ENCODE measurements at places on chromosomes 3 and 15.

DNA sequence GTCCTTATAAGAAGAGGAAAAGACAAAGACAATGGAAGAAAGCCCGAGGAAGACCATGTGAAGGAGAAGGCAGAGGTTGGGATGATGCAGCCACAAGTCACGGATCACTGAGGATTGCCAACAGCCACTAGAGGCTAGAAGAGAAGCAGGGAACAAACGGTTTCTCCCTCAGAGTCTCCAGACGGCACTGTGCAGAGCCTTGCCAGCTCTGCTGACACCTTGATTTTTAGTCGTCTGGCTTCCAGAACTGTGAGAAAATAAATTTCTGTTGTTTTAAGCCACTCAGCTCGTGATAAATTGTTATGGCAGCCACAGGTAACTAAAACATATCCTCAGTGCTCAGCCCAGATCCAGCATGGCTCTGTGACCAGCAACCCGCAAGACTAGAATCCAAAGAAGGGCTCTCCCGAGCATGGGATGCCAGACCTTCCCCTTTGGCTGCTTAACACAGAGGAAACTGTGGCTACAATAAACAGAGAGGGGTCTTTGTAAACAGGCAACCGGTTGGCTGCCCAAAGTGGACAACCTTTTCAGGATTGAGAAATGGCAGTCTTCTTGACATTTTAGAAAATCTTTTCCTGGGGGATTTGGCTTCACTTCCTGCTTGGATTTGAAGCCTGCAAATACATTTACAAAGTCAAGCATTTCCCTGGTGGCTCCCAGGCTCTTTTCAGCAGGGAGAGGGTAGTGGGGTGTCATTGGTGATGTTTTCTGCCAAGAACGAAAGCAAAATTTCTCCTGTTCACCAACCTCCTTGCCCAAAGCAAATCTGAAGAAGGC lies 88.7 kb upstream of the ADPGK start:
- no peak for DNase-seq

- DNase-seq: no peak
Measured at GRCh38 chr15:41866263-41866703, 27.6 kb downstream of the SPTBN5 start.

DNA sequence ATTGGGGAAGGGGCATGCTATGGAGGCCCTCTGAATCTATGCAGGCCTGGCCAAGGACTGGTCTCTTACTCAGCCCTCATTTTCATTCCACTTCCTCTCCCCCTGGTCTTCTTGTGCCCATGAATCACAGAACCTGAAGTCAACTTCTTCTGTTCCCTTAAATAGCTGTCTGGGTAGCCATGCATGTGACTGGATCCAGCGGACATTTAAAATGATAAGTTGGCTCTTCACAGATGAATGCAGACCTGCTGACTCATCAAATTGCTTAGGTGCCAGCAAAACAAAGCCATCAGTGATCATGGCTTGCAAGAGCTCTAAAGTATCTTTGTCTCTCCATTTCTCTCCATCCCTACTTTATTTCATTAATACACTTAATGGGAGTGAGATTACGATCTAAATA lies 90.1 kb upstream of the CADPS start:
- DNase-seq: no peak

DNA sequence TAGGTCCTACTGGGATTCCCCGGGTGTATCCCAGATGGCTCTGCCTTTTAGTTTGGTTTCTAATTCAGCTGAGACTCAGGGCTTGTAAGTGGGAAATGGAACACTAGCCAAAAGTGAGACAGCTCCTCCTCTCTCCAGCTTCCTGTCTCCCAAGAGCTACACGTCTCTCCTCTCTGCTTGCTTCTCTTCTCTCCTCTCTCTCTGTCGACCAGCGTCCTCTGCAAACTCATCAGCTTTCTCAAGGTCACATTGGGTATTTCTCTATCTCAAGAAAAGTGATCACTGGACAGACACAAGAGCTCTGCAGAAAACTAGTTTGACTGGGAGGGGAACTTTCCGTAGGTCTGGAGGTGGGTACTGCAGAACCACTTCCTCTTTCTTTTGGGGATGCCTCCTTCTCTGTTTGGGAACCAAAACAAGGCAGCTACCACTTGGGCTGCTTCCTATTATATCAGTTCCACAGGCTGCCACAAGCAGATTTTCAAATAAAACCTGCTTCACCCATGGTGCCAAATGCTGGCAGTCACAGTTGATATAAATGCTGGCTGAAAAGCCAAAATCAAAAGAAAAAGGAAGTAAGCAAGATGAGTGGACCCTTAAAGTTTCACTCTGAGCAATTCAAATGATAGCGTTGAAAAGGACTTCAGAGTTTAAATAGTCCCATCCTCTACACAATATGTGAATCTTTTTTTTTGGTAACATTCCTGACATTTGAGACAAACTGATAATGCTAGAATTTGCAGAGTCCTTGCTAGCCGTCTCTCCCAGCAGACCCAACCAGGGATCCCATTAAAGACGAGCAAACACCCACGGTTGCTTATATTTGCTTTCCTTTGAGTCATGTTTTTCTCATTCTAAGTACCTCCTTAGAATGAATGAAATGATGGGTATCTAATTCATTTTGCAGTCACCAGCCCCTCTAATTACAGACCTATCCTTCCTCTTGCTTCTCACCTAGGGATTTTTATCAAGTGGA lies 7.2 kb upstream of the DYNC1LI1 start:
- no peak for DNase-seq

GRCh38 chr3:39970982-39971381 lies 161.6 kb downstream of the MYRIP start:
- no peak for DNase-seq

All from amniotic stem cell (primary cell).